GM12891 (cell line): ENCODE measurements at places on chromosomes 5 and 9.

- no peak for DNase-seq
These were observed 28.6 kb downstream of the IDNK start for GRCh38 chr9:83651558-83651957.

GRCh38 chr9:104417296-104417695 is 86.8 kb upstream of the OR13F1 start:
- no peak for DNase-seq

DNA sequence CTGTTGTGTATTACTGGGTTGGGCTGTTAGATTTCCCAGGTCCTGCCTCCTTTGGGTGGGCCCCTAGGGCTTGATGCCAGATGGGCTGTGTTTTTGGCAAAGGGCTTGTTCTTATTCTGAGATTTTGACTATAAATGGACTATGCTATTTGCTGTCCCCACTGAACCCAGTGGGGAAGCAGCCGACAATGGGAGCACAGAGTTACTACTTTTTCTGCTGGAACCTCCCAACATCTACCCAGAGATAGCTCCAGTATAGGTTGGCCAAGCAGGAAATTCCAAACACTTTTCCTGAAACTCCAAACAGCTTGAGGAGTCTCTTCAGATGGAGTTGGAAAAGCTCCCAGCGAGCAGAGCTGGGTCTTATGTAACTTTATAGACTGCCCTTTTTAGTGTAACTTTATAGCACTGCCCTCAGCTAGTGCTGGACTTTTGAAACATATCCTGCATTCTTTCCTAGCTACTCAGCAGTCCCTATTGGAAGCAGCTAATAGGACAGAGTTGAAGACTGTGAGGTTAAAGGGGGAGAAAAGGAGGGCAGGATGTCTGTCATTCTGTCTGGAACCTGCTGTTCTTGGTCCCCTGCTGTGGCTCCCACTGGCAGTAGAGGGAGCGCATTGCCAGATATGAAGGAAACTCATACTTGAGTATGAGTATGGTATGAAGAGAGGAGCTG is 21.0 kb downstream of the RUSC2 start:
- DNase-seq = no peak

DNA sequence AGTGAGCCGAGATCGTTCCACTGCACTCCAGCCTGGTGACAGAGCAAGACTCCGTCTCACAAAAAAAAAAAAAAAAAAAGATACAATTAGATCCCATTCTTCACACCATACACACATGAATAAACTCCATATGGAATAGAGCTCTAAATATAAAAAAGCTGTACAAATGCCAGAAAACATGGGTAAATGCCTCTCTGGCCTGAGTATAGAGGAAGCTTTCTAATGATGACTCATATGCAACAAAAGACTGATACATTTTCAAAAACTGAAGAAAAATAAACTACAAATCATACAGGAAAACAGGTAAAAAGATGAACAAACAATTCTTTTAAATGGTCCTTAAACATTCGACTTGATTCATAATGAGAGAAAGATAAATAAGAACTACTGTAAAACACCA is 8.6 kb downstream of the ZFP62 start:
- no peak for DNase-seq

GRCh38 chr5:178333821-178334481 is 101.3 kb upstream of the PHYKPL start:
- no peak for DNase-seq
